ENCODE measurements at places on chromosomes 7 and 10. TPM values are rescaled to one million over a fixed set of nuclear protein-coding genes. Genes with fewer than 3 reads are reported as not detected.
A peak's percentile ranks its signal among the peaks of the same experiment; 100 is the strongest.

DNA sequence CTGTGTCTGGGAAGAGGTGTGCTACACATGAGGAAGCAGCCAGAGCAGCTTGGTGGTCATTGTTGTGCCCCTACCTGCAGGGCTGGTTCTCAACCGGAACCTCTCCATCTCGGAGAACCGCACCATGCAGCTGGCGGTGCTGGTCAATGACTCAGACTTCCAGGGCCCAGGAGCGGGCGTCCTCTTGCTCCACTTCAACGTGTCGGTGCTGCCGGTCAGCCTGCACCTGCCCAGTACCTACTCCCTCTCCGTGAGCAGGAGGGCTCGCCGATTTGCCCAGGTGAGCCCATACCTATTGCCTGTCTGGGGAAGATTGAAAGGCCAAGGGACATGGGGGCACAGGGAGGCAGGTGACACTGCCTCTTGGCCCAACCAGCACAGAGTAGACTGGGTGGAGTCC is 29.3 kb upstream of the CSGALNACT2 start:
- peaks cover 16% of the 10 kb centered on the region for H3K27me3 ChIP-seq
- H3K36me3 ChIP-seq, result no peaks in the 10 kb centered on the region
- H3K27ac ChIP-seq, result no peak overlapping the region
- H3K4me3 ChIP-seq, result no peak overlapping the region

DNA sequence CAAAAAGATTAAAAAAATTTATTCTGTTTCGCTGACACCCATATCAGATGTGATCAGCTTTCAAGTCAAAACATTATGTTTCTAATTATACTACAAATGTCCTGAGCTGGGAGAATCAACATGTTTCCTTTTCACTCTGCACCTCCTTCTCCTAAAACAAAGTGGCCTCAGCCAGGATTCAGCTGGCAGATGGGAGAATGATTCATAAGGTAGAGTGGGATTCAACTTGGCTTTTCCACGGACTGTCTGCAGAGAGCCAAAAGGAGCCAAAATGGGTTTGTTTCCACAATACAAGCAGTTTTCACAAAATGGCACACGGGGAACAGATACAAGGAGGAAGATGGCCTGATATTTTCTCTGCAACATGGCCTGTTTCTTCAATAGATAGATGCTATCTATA is 376.5 kb upstream of the PRKCQ start:
- H3K4me3 ChIP-seq, result no peak overlapping the region
- no peaks in the 10 kb centered on the region for H3K36me3 ChIP-seq
- no peak overlapping the region for H3K27ac ChIP-seq
- no peak for DNase-seq
- H3K4me1 ChIP-seq, result peaks cover 9% of the 10 kb centered on the region
- H3K27me3 ChIP-seq, result no peaks in the 10 kb centered on the region

DNA sequence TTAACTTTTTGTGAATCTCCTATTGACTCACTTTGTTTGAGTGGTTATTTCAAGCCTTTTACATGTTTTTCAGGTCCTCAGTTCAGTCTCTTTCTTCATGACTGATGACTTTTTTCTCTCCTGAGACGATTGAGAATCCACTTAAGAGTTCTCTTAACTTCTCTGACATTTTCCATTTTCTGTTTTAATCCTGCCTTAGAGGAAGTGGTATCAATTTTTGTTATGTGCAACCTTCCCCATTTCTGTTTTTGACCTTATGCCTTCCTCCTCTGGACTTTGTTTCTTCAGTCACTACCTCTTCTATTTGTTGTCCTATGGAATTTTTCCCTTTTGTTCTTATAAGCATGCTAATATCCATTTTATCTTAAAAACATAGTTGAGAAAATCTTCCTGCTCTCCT is 2.4 kb downstream of the PSMC2 start:
- H3K27ac ChIP-seq, result peak overlapping the region; percentile 50
- no peaks in the 10 kb centered on the region for H3K27me3 ChIP-seq
- no peak for DNase-seq
- no peaks in the 10 kb centered on the region for H3K36me3 ChIP-seq

ASAH2 gene
- total RNA-seq, result 1.7 TPM

ACTL6B gene
- total RNA-seq, result not detected

FAM170B gene
- not detected for total RNA-seq

All from endothelial cell (in vitro differentiated cells).